ENCODE measurements at places on chromosomes 2 and 18.

DNA sequence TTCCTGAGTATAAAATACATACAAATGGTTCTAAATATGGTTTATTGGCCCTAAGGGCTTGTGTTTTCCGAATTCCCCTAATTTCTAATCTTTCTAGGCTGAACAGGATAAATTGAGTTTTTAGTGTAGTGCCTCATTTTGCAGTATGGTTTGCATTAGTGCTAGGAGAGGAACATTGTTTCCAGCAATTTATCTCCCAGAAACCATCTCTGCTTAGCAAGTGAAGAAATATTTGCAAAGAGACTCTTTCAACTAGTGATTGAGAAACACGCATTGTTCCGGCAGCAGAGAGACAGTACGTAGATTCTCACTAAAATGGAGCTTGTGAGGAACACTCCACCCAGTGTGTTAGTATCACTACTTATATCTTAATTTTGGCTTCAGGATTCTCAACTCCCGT is 177.8 kb upstream of the EPAS1 start:
- DNase-seq: no peak

DNA sequence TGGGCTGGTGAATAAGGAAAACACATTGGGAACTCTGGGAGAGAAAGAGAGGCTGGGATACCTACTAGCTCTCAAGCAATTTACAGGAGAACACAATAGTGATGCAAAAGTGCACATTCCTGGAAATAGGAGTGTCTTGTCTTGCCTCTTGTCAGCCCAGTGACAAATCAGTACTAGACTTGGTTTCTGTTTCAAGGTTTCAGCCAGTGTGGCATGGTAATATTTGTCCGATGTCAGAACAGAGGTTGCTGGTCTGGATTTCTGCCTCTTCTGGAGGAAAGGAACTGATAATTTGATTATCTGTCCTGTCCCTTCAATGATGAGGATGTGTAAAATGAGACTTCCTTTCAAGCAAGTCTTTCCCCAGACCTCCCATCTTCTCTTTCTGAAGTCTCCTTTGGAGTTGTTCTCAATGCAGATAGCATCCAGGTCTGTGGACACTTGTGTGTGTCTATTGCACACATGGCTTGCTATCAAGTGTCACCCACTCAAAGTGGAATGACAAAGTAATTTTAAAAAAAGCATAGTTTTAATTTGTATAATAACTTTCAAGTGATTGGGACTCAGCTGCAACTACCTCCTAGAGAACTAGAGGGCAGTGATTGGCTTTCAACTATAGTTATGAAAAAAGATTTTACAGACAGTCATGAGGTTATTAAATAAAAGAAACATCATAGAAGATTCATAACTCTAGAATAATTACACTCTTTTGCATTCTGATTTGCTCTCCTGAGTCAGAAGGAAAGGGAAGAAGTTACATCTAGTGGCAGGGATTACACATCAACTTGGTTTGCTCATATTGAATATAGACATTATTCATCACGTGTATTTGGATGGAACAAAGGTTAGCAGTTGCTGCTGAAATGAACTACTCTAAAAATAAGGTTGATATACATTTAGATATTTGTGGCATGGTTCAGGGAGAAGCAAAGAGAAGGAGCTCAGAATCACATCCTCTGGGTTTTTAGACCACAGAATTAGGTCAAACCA is 4.5 kb downstream of the GPR39 start:
- no peak for DNase-seq

- DNase-seq: no peak
Measured at GRCh38 chr18:57982372-57983021, 61.5 kb upstream of the NEDD4L start.

DNA sequence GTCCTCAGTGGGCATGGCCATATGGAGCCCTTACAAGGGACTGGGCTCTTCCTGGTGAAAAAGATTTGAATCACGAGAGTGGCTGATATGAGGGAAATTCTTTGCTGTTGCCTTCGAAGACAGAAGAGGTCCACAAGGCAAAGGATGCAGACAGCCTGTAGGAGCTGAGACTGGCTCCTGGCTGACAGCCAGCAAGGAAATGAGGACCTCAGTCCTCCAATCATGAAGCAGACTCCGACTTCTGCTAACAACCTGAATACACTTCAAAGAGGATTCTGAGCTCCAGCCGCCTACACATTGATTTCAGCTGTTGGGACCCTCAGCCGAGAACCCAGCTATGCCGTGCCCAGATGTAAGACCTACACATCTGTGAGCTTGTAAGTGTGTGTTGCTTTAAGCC is 3.0 kb upstream of the ST8SIA5 start:
- DNase-seq: peak; percentile 71

DNA sequence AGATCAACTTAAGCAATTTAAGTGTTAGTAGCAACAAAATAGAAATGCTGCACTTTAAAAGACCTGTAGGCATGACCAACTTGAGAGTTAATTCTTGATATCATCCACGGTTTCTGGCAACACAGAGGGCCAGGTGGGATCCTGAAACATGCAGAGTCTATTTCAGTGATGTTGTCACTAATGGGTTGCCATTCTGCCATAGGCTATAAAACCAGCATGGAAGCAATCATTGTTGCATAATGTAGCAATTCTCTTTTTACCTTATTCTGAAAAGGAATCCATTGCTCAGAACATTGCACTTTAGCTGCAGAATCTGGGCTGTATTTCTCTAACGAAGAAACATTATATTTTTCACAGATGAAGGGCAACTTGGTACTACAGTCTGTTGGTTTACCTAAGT is 53.9 kb upstream of the CD302 start:
- DNase-seq: no peak

GRCh38 chr2:173271825-173272224 is 82.8 kb upstream of the CDCA7 start:
- no peak for DNase-seq

GRCh38 chr18:59142274-59142673 is 2.6 kb downstream of the SEC11C start:
- no peak for DNase-seq

DNA sequence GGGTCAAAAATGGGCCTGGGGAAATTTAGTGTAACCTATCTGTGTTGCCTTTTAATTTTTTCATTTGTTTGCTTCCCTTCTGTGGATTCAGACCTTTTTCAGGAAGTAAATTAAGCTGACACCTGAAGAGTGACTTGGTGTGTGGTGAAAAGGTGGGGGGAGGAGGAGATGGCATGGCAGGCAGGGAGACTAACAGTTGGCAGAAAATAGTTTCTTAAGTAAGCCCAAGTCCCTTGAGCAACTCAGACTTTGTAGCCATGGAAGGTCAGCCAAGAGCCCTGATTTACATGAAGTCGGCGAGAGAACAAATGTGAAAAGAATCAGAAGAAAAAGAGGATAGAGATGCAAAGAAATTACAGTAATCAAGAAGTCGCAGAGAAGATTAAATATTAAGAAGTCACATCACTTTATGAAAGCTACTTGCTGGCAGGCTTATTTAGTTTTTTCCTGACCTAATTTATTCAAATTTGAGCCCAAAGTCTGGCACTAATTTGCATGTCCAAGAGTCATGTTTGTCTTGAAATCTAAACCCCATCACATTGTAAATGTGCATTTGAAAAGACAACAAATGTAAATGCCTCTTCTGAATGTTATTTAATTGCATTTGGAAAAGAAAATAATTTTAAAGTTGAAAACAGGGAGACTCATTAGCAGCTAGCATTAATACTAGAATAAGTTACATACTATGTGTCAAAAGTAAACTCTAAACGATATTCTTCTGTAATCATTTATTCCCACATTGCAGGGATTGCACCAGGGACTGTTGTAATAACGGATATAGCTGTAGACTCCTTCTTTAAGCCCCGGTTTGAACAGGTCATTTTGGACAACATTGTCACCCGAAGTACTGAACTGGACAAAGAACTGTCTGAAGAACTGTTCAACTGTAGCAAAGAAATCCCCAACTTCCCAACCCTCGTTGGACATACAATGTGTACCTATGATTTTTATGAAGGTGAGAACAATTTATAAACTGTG is 19.3 kb downstream of the UPP2 start:
- no peak for DNase-seq

- no peak for DNase-seq
Measured at GRCh38 chr2:145157741-145158591, 638.0 kb upstream of the ZEB2 start.

GRCh38 chr2:49146401-49146800 is 7.9 kb downstream of the FSHR start:
- DNase-seq: no peak

GRCh38 chr2:192151853-192152252 is 42.9 kb downstream of the TMEFF2 start:
- peak; percentile 50 for DNase-seq

- no peak for DNase-seq
Measured at GRCh38 chr2:165529130-165529529, 59.6 kb downstream of the CSRNP3 start.

- DNase-seq: no peak
Measured at GRCh38 chr2:162030363-162031190, 43.4 kb downstream of the DPP4 start.

Measured in NCI-H1436 (cell line).